A549 (cell line): ENCODE measurements at places on chromosomes 6 and 20.

- DNase-seq: peak; percentile 81
Observed at GRCh38 chr20:25399037-25399430, 8.4 kb upstream of the ABHD12 start.

DNA sequence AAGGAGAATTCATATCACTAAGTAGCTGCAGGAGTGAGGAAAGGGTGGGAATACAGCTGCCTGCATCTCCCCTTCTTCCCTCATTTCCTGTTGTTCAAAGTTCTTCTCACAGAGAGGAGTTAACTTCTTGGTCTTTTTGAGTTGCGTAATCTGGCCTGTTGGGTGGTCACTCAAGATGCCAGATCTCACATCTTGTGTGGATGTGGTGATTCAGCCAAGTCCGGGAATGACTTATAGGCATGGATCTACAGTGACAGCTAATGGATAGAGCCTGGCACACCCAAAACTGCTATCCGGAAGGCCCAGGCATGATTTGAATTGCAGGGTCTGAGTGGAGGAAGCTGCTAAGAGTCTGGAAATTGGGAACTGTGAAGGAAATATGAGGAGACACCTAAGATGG, 100.2 kb upstream of the SLC35B3 start:
- no peak for DNase-seq

GRCh38 chr20:59421089-59421488, 120.7 kb downstream of the EDN3 start:
- no peak for DNase-seq

- DNase-seq: no peak
Observed at GRCh38 chr20:44001667-44002596, 87.3 kb downstream of the TOX2 start.

DNA sequence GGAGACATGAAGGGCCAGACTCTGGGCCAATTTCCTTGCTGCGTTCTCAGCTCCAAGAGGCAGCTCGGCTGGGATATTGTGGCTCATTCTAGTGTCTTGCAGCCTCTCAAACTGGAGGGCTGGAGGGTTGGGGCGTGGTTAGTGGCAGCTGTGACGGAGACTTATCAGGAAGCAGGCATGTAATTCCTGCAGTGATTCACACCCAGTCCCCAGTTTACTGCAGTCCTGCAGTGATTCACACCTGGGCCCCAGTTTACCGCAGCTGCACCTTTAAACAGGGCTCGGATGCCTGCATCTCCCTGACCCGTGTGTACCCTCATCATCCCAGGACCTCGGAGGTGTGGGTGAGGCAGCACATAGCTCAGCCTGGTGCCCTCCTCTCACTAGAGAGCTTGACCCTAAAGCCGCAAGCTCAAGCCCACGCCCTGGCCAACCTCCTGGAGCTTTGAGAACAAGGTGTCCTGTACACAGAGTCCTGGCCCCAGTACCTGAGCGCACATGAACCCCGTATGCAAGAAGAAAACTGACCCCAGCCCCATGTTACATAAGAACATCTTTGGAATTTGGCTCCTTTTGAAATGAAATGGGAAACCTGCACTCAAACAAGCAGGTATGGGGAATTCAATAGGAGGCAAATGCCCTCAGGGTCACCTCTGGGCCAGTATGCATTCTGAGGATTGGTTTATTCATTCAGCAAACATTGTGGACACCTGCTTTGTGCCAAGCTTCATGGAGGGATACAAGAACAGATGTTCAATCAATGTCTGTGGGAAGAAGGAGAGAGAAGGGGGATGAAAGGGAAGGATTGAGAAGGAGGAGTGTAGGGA, 55.3 kb upstream of the FAM83D start:
- DNase-seq: peak; percentile 49

DNA sequence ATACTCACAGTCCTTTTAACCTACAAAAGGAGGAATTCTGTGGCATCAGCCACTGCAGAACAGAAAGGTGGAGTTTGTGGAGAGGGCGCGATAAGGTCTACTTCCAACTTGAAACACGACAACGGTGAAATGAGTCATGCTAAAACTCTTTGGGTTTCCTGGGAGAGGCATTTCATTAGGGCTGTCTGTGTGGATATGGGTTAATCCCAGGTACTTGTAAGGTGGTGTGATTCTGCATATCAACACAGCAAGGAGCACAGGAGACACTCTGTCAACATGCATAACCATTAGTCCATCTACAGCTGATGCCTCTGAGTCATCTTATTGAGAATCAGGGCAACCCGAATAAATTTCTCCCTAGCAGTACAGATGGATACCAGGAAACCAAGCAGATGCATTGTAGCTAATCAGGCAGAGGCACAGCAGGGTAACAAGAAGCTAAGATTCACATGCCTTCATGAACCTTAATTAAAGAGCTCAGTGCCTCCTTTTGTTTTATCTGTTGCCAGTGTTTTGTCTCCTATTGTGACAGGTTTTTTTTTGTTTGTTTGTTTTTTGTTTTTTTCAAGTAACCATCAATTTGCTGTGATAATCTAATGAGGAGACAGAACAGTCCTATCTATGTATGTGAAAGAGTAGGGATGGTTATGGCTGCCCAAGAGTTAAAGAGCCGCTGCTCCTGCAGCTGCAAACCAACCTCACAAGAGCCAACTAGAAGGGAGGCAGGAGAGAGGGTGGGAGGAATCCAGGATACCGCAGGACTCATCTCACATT, 315.8 kb upstream of the SOX4 start:
- no peak for DNase-seq

GRCh38 chr20:49846206-49846807, 33.7 kb downstream of the SLC9A8 start:
- peak; percentile 47 for DNase-seq

- DNase-seq: no peak
Observed at GRCh38 chr20:50730765-50731054, 670 bp upstream of the PARD6B start.

DNA sequence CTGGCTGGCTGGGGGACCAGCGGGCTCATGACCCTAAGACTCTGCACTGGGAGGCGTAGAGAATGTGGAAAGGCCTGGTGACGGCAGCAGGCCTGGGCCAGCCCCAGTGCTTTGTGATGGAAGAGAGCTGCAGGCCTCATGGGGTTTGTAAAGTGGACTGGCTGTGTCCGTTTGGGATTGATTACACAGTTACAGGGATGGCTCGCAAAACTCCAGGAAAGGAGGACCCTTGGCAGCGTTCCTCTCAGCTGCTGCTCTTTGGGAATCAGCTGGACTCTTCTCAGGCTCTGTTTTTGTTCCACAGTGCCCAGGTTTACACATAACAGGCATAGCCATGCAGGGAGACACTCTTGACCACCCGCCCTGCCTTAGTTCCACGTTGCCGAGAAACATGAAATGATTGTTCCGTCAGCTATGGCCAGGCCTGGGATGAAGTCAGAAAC, 89.0 kb downstream of the SLX4IP start:
- DNase-seq: no peak

DNA sequence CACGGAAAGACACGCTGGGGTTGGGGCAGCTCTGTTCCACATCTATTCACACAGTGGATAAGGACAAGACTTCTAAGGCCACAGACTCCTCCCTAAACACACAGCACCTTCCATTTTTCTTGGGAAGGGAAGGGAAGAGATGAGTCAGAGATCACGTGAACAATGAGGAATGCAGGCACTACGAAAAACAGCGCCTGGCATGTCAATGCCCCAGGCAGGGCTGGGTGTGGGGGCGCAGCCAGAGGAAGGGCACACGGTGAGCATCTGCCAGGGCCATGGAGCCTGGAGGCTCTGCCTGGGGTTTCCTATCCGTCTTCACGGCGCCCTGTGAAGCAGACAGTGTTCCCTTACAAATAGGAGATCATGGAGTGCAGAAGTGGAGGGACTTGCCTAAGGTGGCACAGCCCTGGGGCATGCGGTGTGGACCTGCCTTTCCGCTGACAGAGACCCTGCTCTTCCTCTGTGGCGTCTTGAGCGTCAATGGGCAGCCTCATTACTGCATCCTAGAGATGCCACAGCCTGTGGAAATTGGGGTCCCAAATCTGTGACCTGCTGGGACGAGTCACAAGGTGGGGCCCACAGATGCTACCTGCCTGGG, 15.4 kb downstream of the UNC93A start:
- peak; percentile 6 for DNase-seq

DNA sequence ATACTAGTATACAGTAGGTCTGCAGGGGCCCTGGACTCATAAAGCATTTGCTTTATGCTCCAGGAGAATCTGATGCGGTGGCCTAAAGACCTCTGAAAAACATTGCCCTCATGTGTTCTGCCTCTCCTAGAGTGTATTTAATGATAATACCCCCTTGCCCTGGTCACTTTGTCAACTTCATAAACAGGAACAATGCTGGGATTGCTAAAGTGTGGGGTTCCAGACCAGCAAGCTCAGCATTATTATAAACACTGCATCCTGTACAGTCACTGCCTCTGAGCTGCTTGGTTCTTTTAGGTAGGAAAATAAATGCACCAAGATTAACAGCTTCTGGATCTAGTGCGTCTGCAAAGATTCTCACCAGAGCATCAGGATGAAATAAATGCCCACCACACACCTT, 12.2 kb downstream of the TREM1 start:
- no peak for DNase-seq

DNA sequence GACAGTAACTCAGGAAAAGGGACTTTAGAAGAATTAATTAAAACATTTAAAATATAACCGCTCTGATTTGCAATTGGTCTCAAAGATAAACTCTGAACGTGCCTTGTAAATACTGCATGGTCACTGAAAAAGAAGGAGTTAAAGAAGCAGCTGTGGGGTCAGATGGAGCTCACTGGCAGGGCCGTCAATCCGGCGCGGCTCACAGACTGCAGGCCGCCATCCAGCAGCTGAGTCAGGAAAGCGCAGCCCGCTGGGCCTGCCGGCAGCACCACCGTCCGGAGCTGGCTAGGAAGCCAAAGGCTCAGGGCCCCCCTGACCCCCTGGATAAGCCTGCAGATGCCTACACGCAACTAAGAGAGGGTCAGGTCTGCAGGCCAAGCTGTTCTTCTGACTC, 54.2 kb upstream of the FRMD1 start:
- DNase-seq: no peak

DNA sequence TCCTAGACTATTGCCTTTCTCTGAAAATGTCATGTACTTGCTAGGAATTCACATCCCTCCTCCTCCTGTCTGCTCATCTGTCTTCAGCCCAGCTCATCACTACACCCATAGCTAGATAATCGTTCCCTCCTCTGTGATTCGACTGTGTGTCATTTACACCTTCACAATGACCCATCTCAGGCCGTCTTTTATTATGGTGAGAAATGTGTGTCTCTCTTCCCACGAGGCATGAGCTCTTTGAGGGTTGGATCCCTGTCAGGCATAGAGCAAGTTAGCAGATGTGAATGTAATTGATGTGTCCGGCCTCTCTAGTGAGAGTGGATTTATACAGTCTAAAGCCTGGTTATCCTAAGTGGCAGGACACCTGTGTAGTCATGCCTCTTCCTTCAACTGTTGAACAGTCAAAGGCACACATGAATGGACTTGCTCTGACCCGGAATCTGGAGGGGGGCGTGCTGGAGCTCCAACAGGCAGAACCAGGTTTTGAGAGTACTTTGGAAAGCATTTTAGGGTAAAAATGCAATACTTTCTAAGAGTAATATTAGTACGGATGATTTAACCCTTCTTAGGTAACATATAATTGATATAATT, 182.1 kb downstream of the UTRN start:
- no peak for DNase-seq

DNA sequence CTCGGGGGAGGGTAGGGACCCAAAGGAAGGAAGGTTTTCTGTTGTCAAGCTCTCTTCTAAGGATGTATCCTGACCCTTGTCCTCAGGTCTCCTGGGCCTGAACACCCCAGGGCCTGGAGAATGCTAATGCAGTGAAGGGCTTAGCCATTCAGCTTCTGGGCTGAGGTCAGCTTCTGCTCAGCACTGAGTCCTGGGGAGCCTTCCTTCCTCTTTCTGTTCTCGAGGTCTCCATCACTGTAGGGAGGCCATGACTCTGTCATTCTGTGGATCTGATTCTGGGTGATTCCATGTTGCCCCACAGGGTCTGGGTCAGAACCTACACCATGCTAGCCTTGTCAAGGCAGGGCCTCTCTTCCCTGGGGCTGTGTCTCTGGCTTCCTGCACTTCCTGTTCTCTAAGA, 712.7 kb downstream of the DHX35 start:
- DNase-seq: no peak

DNA sequence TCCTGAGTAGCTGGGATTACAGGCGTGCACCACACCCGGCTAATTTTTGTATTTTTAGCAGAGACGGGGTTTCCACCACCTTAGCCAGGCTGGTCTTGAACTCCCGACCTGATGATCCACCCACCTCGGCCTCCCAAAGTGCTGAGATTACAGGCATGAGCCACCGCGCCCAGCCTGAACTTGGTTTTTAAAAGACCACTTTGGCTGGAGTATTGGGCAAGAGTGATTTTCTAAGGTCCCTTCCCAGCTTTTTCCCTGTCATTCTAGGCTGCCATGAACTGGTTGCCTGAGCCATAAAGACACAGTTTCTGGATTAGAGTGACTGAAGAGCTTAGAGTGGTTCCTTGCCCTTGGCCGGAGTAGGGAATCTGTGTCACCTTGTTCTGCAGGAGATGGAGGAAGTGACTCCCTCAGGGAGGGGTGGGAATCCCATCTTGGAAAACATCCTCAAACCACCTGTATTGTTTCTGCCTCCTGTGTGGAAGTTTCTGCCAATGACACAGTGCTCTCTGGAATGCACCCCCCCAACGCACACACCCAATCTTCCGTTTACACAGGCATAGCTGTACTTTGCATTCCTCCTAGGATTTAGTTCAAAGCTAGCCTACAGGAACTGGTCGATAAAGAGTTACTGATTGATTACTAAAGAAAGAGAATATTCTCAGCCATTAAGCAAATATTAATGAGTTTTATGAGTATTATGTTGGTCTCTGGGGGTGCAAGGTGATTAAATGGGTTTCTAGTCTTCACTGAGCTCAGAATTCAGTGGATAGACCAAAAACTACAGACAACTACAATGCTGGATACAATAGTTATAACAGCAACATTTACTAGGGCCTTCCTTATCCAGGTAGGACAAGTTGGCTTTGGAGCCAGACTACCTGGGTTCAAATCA, 18.2 kb downstream of the BCL2L1 start:
- DNase-seq: peak; percentile 75

DNA sequence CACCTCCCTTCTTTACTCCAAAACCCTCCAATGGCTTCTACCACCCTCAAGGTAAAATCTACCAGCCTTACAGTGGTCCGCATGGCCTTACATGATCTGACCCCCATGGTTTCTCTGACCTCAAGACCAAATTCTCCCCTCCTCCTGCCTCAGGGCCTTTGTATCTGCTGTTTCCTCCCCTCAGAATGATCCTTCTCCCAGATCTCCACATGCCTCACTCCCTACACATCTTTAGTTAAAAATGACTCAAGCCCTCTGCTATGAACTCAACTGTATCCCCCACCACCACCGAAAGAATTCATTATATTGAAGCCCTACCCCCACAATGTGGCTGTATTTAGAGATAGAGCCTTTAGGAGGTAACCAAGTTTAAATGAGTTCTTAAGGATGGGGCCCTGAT, 4.1 kb downstream of the SLC23A2 start:
- no peak for DNase-seq

DNA sequence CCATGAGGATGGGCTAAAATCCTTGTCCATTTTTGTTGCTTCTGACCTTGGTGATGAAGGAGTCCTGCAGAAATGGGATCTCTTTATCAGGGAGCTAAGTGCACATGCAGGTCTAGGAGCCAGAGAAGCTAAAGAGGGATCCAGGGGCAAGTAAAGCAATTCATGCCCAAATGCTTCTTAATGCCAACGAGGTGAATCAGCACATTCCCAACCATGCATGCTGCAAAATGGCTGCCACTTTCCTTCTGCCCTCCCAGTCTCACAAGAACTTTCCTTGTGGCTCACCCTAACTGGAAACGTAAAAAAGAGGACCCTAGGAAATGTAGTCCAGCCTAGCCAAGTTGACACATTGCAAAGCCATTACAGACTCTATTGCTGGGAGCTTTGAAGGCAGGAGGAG, 298.4 kb downstream of the MAFB start:
- no peak for DNase-seq
